ENCODE measurements at places on chromosomes 3 and 15.
A peak's percentile ranks its signal among the peaks of the same experiment; 100 is the strongest.

DNA sequence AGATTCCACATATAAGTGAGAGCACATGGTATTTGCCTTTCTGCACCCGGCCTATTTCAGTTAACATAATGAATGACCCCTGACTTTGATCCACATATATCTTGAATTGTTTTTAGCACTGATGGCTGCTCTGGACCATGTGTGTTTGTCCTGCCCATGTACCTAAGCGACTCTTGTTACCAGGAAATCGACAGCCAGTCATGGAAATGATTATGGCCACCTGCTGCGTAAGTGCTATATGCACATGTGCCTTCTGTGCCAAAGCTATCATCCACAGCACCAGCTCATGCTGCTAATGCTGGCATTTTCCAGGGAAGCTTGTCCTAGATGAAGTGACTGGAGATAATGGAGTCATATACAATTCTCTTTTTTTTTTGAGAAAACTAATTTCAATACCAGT lies 103.7 kb downstream of the PEX5L start:
- peaks cover 3% of the 10 kb centered on the region for H3K27me3 ChIP-seq
- H3K4me3 ChIP-seq, result no peak overlapping the region
- no peak overlapping the region for H3K27ac ChIP-seq
- no peaks in the 10 kb centered on the region for H3K36me3 ChIP-seq

- no peak overlapping the region for H3K27ac ChIP-seq
- DNase-seq, result no peak
- H3K27me3 ChIP-seq, result peaks cover 26% of the 10 kb centered on the region
- H3K36me3 ChIP-seq, result no peaks in the 10 kb centered on the region
- H3K4me1 ChIP-seq, result no peaks in the 10 kb centered on the region
Measured at GRCh38 chr3:10529809-10530208, 24.4 kb upstream of the ATP2B2 start.

GRCh38 chr3:188113756-188114155 lies 40.2 kb upstream of the LPP start:
- no peak overlapping the region for H3K27ac ChIP-seq
- H3K27me3 ChIP-seq, result peaks cover 26% of the 10 kb centered on the region
- DNase-seq, result no peak

DNA sequence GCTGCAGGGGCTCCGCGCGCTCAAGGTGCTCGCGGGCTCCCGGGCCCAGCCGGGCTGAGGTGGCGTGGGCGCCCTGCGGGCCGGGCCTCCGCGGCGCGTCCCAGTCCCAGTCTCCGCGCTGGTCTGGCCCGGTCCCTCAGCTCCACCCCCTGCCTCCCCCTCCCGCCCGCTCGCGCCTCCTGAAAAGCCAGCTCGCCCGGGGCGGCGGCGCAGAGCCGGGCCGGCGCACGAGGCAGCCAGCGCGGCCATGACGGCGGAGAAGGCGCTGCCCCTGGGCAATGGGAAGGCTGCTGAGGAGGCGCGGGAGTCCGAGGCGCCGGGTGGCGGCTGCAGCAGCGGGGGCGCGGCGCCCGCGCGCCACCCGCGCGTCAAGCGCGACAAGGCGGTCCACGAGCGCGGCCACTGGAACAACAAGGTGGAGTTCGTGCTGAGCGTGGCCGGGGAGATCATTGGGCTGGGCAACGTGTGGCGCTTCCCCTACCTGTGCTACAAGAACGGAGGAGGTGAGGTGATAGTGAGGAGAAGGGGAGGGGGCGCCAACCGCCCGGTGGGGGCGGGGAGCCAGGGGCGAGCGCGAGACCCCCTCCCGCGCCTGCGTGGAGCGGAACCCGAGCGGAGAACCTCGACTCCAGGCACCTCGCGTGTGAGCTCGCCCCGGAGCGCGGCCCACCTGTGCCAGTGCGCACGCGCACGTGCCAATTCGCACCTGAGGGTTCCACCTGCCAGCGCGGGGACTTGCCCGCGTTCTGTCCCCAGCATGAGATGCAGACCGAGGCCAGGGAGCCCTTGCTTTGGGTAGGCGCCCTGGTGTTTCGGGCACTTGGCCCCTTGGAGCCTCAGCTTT lies at the start of gene SLC6A11:
Gene SLC6A11 (plus strand): TSS at position 210 of the 844 bp plus-strand sequence. CDS start 38 bp downstream, at position 248.
- H3K27me3 ChIP-seq, result peaks cover 76% of the 10 kb centered on the region
- no peak within 1 kb of the TSS for H3K27ac ChIP-seq
- no peaks in the 10 kb centered on the region for H3K36me3 ChIP-seq
- peak; percentile 23 for DNase-seq

GRCh38 chr15:90879730-90880366 lies 4.5 kb upstream of the FES start:
- no peaks in the 10 kb centered on the region for H3K27me3 ChIP-seq
- DNase-seq, result no peak
- no peak overlapping the region for H3K27ac ChIP-seq
- no peak overlapping the region for H3K4me3 ChIP-seq
- peaks cover 5% of the 10 kb centered on the region for H3K4me1 ChIP-seq
- peaks cover 23% of the 10 kb centered on the region for H3K36me3 ChIP-seq

GRCh38 chr3:36957862-36958686 lies 13.2 kb upstream of the TRANK1 start:
- peaks cover 5% of the 10 kb centered on the region for H3K4me1 ChIP-seq
- H3K36me3 ChIP-seq, result no peaks in the 10 kb centered on the region
- no peak overlapping the region for H3K27ac ChIP-seq
- no peak for DNase-seq

DNA sequence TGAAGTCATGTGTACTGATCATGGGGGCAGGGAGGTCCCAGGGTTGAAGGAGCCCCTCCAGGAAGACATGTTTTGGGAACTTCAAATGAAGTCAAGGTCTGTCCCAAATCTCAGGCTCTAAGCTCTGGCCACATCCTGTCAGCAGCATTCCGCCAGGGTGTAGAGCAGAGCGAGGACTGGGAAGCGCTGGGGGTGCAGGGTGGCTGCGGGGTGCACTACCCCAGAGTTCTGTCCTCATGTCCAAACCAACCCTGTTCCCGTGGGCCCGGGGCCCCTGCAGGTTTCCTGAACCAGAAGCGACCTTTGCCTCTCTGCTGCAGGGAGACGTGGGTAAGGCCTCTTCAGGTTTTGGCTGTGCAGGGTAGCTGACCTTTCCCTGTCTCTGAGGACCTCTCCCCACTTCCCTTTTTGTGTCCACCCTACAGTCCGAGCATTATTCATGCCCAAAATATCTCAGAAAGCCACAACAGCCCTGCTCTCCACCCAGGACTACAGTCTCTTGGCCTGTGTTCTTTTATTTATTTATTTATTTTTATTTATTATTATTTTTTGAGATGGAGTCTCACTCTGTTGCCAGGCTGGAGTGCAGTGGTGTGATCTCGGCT lies 26.6 kb upstream of the FLNB start:
- peaks cover 4% of the 10 kb centered on the region for H3K4me1 ChIP-seq
- no peaks in the 10 kb centered on the region for H3K27me3 ChIP-seq
- no peak for DNase-seq
- no peak overlapping the region for H3K27ac ChIP-seq
- no peaks in the 10 kb centered on the region for H3K36me3 ChIP-seq

DNA sequence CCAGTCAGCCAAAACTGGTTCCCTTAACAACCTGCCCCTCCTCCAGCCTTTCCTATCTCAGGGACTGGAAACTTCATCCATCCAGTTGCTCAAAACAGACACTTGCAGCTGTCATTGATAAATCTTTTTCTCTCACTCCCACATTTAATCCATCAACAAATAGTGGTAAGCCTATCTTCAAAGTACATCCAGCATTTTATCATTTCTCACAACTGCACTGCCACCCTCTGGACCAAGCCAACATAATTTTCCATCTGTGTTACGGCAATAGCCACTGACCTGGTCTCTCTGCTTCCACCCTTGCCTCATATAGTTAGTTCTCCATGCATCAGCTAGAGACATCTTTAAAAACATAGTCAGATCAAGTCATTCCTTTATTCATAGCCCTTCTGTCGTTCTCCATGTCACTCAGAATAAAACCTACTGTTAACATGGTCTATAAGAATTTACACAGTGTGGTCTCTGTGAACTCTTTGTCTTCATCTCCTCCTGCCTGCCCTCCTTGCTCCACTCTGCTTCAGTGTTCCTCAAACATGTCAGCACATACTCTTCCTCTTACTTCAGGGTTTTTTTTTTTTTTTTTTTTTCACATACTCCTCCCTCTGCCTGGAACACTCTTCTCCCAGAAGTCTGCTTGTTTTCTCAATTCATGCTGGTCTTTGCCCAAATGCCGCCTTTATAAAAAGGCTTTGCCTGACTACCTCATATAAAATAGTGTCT lies 102.5 kb upstream of the COL6A5 start:
- H3K36me3 ChIP-seq, result no peaks in the 10 kb centered on the region
- no peak overlapping the region for H3K27ac ChIP-seq
- H3K4me1 ChIP-seq, result no peaks in the 10 kb centered on the region

GRCh38 chr15:81182031-81182755 lies 14.5 kb upstream of the IL16 start:
- H3K27ac ChIP-seq, result no peak overlapping the region
- H3K27me3 ChIP-seq, result peaks cover 39% of the 10 kb centered on the region
- H3K36me3 ChIP-seq, result no peaks in the 10 kb centered on the region
- H3K4me1 ChIP-seq, result no peaks in the 10 kb centered on the region
- no peak for DNase-seq
- H3K4me3 ChIP-seq, result no peak overlapping the region

Data from progenitor cell of endocrine pancreas (in vitro differentiated cells).